Central memory CD8-positive, alpha-beta T cell (primary cell): ENCODE measurements at places on chromosomes 7 and 10.

DNA sequence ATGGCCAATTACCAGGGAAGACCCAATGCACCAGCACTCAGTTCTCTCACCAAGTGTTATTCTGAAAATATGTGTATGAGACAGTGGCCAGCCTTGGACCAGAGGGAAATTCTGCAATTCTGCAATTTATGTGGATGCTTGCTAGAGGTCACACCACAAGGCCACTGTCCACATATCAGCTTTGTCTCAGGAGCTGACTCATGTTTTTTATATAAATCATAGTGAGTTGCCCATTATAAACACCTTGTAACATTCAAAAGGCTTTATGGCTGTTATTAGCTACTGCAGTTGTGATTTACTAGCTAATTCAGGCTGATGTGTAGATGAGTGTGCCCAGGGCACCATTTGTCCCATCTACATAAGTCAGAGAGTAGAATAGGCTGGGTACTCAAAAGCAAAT is 649.0 kb downstream of the LRMDA start:
- DNase-seq = no peak

- DNase-seq = no peak
These were observed 218.7 kb downstream of the ABCA13 start for GRCh38 chr7:48389977-48390376.

DNA sequence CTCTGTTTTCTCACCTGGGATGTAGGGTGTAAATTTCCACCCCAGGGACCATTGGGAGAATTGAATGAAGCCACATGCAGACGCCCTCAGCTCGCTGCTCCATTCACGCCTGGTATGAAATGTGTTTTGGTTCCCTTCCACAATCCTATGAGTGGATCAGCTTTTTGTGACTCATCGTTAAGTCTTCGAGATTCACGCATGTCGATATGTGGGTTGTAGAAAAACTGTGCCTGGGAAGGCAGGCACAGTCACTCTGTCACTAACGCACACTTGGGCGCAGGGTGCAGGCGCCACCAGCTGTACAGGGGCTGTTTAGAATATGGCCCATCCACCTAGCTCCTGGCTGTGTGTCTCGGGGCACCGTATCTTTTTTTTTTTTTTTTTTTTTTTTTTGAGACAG is 64.2 kb upstream of the SH2B2 start:
- DNase-seq = no peak

- no peak for DNase-seq
These were observed 4.6 kb upstream of the OR2A14 start for GRCh38 chr7:144118341-144118740.

- no peak for DNase-seq
These were observed 1291.6 kb upstream of the AUTS2 start for GRCh38 chr7:68306692-68307107.

DNA sequence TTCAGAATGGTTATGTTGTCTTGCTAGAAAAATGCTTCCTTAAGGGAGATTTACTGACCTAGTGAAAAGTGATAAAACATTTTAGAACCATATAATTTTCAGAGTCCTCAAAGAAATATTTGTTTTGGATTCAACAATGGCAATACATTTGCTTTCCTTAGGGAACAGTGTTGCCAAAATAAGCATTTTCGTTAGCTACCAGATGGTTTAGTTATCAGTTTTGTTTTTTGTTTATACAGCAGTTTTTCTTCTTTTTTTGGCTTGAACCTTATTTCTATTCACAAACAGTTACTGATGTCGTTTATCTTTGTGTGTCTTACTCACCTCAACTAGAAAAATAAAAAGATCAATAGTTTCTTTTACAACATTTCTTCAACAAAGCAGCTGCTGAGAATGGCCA is 48.6 kb downstream of the EXOC4 start:
- DNase-seq = no peak

- DNase-seq = no peak
These were observed 131.0 kb downstream of the ST7 start for GRCh38 chr7:117084286-117084685.

- no peak for DNase-seq
These were observed 9.8 kb downstream of the MAPK8 start for GRCh38 chr10:48316236-48316635.

- DNase-seq = no peak
These were observed 257.7 kb upstream of the NFE2L3 start for GRCh38 chr7:25894002-25894901.

GRCh38 chr7:8423057-8423456 is 10.4 kb upstream of the NXPH1 start:
- no peak for DNase-seq

DNA sequence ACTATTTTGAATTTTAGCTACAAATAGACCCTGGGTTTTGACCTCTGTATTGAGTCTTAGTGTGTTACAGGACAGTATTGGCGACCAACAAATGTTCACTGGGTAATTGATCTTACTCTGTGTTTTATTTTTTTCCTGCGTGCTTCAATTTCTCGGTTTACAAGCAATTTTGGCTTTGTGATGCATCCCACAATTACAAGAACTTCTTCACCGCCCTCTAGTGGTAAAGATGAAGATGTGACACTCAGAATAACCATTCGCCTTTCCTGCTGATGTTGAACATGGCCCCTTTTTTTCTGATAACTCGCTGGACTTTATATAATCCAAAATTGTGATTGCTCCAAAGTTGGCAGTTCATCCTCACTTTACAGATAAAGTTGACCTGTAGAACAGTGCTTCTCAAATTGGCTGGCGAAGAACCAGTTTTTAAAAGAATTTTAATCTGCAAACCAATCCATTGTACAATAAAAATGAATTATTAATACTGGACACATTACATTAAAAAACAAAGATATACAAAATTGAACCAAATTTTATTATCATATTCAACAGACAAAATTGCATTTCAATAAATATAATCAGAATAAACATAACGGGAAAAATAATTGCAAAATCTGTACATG is 20.2 kb upstream of the SMC3 start:
- DNase-seq = no peak

- no peak for DNase-seq
These were observed 22.2 kb downstream of the TMEM120A start for GRCh38 chr7:75971961-75972763.

- DNase-seq = no peak
These were observed 6.9 kb downstream of the NOC3L start for GRCh38 chr10:94355841-94356240.

- DNase-seq = no peak
These were observed 704.7 kb upstream of the COBL start for GRCh38 chr7:52021343-52021742.

DNA sequence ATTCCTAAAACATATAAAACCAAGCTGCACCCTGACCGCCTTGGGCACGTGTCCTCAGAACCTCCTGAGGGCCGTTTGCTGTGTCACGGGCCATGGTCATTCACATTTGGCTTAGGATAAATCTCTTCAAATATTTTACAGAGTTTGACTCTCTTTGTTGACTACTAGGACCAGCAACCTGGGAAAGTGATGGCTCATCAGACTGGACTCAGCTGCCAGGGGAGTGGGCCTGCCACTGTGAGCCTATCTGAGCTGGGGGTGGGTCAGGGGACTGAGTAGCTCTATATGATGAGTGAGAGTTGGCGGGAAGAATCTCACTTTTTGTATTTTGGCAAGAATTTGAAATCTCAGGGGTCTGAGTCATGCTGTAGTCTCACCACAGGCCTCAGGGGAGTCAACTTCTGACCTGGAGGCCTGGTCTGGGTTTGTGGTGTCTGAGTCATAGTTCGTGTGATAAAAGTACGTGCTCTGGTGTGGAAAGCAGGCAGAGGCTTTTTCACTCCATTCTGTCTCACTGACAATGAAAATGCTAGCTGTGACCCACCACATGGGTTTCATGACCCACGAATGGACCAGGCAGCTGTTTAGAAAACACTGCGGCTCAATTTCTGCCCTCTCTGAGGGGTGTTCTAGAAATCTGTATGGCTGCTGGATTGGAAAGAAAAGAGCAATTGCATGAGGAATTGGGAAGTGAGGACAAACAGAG is 4.2 kb upstream of the UPP1 start:
- peak; percentile 59 for DNase-seq

- no peak for DNase-seq
These were observed 87.4 kb downstream of the ZFAND4 start for GRCh38 chr10:45585131-45585530.

DNA sequence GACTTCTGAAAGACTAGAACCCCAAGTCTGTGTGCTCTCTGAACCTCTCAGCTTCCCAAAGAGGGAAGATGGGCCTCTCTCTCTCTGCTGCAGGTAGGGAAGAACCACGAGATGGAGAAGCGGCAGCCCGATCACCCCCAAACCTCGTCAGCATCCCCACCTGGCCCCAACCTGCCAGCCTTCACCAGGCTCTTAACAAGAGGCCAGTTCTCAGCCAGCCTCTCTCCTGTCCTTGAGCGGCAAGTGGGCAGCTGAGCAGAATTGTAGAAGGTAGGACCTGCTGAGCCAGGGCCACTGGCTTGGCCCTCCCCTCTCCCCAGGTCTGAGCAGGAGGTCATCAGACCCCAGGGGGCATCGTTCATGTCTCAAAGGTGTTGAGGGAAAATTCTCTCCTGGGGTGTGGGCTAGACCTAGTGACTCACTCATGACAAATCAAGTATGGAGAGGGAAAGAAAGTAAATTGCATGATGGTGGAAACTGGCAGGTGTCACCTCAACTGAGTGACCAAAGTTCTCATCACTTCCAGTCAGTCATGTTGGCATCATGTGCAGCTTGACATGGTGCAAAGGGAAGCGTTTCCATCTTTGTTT is 92.0 kb upstream of the GPR26 start:
- DNase-seq = no peak

DNA sequence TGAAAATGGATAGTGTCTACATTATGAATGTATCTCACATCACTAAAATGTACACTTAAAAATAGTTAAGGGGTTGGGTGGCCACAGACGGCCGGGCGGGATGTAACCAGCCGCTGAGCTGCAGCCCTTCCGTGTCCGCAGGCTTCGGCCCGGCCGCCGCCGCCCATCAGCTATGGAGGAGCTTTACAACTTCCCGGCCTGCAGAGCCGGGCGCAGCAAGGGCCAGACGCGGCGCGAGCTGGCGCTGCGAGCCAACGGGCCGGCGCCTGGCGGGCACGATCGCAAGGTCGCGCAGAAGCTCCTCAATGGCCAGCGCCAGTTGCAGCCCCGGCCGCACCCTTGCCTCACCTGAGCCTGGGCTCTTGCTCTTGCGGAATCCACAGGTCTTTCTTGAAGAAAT is 69.1 kb downstream of the KMT2C start:
- no peak for DNase-seq

DNA sequence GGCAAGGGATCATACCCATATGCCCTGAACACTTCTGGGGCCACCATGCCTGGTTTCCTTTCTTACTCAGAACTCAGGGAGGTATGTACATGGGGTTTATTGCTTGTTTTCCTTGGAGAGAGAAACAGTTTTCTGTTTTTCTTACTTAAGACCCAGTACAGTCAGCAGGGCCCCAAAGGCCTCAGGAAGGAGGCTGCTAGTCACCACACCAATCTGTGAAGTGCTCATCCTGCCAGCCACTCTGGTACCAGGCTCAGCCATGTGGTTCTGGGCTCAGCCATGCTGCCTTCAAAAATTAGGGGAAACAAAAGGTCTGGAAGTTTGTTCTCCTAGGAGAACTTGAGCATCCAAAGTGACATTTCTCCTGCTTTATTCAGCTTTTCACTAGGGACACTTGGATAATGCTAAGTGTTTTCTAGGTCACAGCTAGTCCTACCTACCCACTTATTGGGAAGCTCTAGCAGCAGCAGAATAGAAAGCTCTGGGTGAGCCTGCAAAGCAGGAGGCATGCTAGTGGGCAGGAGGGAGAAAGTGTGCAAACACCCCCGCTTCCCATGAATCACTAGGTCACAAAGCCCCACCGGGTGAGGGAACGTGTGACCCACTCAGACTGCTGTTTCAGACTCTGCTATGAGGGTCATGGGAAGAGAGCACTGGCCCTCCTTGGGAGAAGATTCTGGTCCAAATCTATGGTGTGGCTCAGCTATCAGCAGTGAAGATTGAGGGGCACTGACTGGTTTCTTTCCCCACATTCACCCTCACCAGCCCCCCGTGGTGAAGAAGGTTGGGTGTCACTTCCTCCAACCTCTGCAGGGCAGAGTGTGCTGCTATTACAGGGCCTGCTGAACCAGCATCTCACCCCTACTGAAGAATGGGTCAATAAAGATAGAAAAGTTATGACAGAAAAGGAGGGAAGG is 23.9 kb downstream of the NUDCD3 start:
- no peak for DNase-seq

- DNase-seq = no peak
These were observed 41.6 kb upstream of the RASGEF1A start for GRCh38 chr10:43308515-43308914.

- DNase-seq = no peak
These were observed 184.2 kb upstream of the BET1 start for GRCh38 chr7:94188350-94188749.

DNA sequence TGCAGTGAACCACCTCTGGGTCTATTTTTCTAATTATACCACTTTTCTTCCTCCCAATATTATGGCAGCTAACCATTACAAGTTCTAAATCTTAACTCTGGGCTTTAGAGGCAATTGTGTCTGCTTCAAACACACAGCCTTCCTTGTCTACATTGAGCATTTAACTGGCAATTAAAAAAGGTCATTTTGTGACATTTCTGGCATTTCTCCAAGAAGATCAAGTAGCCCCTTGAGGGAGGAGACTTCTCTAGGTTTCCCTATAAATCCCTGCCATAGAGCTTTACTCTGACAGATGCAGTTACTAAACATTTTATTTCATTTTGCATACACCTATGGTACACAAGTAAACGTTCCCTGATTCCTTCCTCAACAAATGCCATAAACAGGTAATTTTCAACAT is 33.4 kb upstream of the FAM133B start:
- DNase-seq = no peak

GRCh38 chr10:64813391-64813790 is 1292.2 kb downstream of the REEP3 start:
- DNase-seq = no peak

GRCh38 chr7:130386876-130387275 is 6.6 kb downstream of the CPA1 start:
- no peak for DNase-seq

DNA sequence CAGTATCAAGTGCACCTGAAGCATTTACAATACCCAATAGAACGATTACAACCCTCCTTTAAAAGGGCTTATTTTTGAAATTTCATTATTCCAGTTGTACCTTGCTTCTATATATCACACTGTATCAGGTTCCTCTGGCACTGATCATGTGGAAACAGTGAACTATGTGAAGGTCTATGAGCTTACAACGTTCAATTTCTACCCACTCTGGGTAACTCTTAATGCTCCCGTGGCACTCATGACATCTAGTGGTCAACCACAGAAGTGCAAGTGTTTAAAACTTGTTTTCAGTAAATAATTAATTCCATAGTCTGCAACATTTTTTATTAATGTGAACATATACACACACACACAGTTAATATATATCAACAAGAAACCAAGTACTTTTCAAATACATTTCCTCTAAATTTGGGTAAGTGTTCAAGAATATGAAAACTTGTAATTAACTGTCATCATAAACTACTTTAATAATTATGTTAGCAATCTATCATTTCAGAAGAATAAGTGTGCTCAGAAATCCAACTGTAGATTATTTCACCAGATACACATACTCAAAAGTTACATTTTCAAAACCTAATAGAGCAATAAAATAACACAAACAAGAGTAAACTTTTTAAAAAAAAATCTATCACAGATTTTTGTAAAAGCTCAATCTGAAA is 61.0 kb downstream of the MPP7 start:
- no peak for DNase-seq

GRCh38 chr10:21421794-21422193 is 103.7 kb downstream of the SKIDA1 start:
- no peak for DNase-seq

GRCh38 chr7:17745610-17746009 is 194.7 kb downstream of the SNX13 start:
- no peak for DNase-seq

GRCh38 chr7:100221231-100221718 is 1.5 kb downstream of the PVRIG start:
- DNase-seq = peak; percentile 59
